ENCODE measurements at places on chromosomes 1 and 21. TPM values are rescaled to one million over a fixed set of nuclear protein-coding genes. Genes with fewer than 3 reads are reported as not detected.

The URB1 gene
- total RNA-seq: 23.9 TPM

The NBPF6 gene
- total RNA-seq: not detected

The GNAT2 gene
- total RNA-seq: not detected

The S100A1 gene
- total RNA-seq: 139 TPM

The SLC1A7 gene
- total RNA-seq: 0.33 TPM

The CHRM3 gene
- 5.9 TPM for total RNA-seq

GRCh38 chr1:231702804-231703203, 76.2 kb downstream of the DISC1 start:
- DNase-seq: no peak

DNA sequence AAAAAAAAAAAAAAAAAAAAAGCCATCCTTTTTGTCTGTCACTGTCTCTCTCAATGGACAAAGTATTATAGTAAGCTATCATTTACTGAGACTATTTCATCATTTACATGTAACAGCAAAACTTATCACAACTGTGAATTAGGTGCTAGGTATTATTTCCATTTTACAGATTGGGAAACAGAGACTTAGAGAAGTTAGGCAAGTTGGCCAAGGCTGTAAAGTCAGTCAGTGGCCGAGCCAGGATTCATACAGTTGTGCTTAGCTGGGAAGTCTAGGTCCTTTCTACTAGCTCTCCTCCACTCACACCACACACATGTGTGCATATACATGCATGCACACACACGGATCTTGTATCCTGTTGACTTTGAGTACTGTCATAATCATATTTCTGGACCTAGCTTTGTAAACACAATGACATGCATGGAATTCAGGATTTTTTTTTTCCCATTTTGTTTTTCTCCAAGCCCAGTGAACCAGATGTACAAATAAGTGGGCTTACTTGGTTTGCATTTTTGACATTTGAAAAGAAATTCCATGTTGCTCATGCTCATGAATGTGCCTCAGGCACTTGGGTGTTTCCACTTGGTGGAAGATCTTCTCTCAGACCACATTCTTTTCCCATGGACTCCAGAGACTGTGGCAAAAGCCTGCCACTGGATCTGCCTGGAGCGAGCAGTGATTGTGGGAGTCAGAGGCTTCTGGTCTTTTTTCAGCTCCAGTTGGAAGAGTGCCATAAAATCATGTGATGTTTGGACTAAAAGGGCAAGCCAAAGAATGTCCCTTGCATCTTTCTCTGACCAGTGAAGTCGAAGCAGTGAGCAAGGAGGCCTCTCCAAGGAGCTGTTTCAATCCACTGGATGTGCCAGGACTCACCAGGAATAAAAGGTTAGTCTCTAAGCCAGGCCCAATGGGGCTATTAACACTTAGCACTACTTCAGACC, 61.7 kb upstream of the DNAJC6 start:
- peak; percentile 38 for DNase-seq

GRCh38 chr1:228664399-228664914, 70.8 kb upstream of the RHOU start:
- peak; percentile 85 for DNase-seq

DNA sequence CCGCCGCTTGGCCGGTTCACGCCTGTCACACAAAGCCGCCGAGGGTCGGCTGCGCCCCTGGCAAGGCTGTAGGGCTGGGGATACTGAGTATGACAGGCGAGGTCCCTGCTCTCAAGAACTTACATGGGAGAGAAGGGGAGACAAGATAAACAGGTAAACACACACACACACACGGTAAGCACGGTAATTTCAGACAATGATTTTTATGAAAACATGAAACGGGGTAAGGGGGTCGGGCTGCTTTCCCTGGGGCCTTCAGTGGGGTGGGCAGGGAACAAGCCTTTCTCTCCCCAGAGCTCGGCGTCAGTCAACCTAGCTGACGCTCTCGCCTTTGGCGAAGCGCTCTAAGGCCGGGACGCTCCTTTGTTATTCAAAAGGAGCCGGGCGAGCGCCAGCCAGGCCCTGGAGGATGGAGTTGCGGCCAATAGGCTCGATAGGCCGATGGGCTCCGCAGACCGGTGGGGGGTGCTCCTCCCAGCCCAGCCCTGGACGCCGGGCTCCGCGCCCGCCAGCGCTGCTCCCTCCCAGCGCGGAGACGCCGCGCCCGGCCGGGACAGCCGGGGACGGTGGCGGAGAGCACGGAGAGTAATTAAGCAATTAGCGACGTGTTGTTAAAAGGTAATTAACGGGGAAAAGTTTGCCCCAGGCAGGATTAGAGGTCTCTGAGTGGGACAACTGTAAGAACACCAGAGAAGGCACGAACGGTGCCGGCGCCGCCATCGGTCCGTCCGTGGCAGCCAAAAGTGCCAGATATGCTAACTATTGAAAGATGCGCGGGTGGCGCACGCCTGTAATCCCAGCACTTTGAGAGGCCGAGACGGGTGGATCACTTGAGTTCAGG, 950 bp upstream of the INKA2 start:
- peak; percentile 60 for DNase-seq

DNA sequence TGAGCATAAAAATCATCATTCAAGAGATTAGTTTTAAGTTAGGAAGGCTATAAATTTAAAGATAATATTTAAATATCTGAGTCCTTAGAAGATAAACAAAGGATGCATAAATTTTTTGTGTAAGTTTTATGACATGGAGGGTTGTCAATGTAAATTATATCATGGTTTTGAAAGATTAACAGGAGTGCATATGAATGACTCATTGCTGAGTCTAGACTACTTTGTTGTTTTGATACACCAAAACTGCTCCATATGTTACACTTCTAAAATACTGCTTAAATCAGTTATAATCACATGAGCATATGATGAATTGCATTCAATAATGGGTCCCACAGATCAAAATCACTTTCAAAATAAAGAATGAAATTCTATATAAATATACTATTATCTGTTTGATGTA, 312.5 kb downstream of the KCNT2 start:
- DNase-seq: no peak

DNA sequence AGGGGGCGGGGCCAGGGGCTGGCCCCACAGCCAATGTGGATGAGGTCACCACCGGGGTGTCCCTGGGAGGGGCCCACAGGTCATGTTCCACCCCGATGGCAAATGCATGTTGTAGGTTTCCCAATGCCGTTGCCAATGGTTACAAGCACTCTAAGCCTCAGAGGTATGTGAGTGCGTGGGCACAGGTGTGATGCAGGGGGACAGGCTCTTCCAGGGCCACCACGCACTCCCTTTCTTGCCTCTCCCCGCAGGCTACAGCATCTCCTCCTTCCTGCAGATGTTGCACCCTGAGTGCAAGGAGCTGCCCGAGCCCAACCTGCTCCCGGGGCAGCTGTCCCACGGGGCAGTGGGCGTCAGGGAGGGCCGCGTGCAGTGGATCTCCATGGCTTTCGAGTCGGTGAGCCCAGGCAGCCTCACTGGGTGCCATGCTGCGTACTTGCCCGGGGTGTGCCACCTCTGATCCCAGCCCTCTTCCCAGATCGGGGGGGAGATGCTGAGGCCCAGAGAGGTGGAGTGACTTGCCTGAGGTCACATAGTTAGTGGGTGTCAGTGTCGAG, 52.4 kb downstream of the DISP3 start:
- DNase-seq: no peak

DNA sequence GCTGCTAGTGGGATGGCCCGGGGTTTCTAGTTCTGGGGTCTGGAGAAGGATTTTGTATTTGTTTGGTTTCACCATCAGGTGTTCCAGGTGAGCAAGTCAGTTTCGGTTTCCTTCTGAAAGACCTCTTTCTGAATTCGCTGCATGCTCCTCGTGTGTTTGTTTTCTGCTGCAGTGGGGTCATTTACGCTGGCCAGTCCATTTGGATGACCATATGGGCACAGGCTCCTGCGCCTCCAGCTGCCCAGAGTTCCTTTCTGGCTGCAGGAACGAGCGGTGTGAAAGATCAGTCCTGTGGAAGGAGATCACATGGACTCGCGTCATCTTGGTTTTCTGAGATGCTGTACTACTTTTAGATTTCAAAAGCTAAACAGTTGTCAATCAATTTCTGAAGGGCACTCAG, 83.7 kb upstream of the GCLM start:
- DNase-seq: no peak

- no peak for DNase-seq
These were observed 142.6 kb upstream of the PALMD start for GRCh38 chr1:99503276-99503747.

GRCh38 chr21:44059710-44060109, 47.5 kb upstream of the PWP2 start:
- peak; percentile 91 for DNase-seq

DNA sequence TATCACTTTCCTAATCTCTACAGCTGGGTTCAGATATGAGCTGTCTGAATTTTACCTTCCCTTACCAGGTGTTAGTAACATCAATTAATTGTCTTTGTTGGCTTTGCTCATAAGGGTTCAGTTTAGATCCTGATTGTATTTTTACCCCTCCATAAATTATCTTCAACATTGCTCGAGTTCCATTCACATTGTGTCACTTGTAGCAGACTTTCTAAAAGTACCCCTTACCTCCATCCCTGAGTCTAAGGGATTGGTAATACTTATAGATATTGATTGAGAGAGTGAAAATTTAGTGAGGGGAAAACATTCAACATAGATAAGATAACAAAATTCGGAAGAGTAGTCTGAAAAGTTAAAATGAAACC, 7.3 kb downstream of the RASAL2 start:
- DNase-seq: no peak

- peak; percentile 91 for DNase-seq
These were observed 902.1 kb downstream of the MRPL39 start for GRCh38 chr21:24705201-24705600.

- no peak for DNase-seq
These were observed 28.0 kb upstream of the GJB5 start for GRCh38 chr1:34726861-34727260.

DNA sequence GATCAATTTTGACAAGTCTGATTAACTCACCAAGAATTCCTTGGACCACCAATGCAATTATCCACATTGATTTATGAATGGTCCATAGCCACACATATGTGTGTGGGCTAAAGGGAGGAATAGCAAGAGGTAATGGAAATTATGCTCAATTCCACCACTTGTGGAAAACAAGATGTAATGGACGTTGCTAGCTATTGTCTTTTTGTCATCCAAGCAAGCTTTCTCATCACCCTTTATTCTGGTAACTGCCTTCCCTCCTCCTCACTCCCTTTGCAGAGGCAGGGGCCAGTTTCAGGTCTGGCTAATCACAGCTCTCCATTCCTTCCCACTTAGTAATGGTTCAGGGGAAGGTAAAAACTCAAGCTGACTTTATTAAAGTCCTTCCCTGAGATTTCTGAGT, 24.7 kb upstream of the RAB3GAP2 start:
- no peak for DNase-seq
